Bone marrow (tissue), 2 donors: ENCODE measurements at places on chromosomes 1 and 21.

- no peak for DNase-seq
Measured at GRCh38 chr1:112713466-112714312, 1.4 kb downstream of the PPM1J start.

- no peak for DNase-seq
Measured at GRCh38 chr1:169529068-169529642, 43.4 kb upstream of the SLC19A2 start.

DNA sequence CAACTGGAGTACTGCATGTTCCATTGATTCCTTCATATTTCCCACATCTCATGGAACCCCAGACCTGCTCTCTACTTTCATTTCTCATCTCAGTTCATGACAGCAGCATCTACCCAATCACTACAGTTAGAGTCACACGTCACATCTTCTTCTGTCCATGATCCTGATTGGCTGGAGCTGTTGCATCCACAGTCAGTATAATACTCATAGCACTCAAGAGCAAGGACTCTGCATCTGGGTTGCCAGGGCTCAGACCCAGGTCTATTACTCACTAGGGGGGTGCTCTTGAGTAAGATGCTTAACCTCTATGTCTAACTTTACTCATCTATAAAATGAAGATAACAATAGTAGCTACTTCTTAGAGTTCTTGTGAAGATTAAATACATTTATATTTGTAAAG is 4.4 kb upstream of the XPR1 start:
- DNase-seq = no peak

GRCh38 chr1:59015708-59016107 is 231.9 kb upstream of the JUN start:
- DNase-seq = no peak

- no peak for DNase-seq
Measured at GRCh38 chr1:27267153-27267552, 32.7 kb downstream of the WDTC1 start.

- no peak for DNase-seq
Measured at GRCh38 chr1:153430561-153430960, 14.2 kb downstream of the S100A7A start.
